ENCODE measurements at places on chromosomes 3 and 15.

DNA sequence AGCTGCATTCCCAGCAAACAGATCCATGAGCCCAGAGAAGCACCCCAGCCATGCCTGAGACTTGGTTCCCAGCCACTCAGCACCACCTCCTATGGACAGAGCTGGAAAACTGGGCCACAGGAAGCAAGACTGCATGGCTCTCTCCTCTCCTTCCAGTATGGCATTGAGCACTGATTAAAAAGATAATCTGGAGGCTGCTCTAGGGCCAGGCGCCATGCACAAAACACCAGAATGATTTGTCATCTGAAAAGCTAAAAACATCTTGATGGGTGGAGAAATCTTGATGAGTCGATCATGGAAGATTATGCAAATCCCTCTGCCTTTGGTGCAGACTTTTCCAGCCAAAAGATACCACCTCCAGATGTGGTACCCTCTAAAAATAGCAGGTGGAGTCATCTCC is 62.7 kb upstream of the MRPS22 start:
- no peak for DNase-seq

- no peak for DNase-seq
Measured at GRCh38 chr3:24185738-24186384, 240.8 kb downstream of the NR1D2 start.

GRCh38 chr3:130601442-130601971 is 84.5 kb downstream of the COL6A6 start:
- DNase-seq: no peak

- no peak for DNase-seq
Measured at GRCh38 chr3:180615954-180616353, 14.0 kb downstream of the TTC14 start.

- DNase-seq: no peak
Measured at GRCh38 chr15:27249046-27249759, 278.2 kb downstream of the GABRG3 start.

GRCh38 chr3:156554515-156554841 is 439 bp downstream of the SSR3 start:
- no peak for DNase-seq

- DNase-seq: no peak
Measured at GRCh38 chr3:106277731-106278130, 408.9 kb upstream of the CBLB start.

DNA sequence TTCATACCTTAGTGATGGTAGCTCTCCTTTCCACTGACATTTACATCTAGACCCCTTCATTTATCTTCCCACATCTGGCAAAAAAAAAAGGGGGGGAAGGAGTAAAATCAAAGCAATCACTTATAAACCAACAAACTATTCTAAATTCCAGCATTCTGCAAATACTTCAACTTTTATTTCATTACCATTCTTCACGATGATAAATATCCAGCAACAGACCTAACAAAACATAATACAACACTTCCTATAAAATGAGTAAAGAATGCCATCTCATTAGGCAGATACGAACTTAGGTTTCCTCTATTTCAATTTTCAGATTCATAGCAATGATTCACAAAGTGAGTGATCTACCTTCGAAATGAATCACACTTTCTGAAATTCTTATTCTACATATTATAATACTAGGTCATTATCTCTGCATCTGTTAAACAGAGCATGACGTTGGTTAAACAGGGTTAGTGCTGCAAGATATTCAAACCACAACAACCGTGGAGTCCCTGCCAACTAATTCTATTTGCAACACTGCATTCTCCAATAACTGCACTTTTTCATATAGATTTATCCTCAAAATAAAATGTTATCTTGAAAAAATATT is at the start of gene LRRFIP2:
Gene LRRFIP2 (minus strand): TSS at position 51 of the 595 bp plus-strand sequence. CDS start 25,599 bp downstream, outside the sequence.
- no peak for DNase-seq

- no peak for DNase-seq
Measured at GRCh38 chr3:124318014-124318413, 326.1 kb upstream of the ROPN1 start.

DNA sequence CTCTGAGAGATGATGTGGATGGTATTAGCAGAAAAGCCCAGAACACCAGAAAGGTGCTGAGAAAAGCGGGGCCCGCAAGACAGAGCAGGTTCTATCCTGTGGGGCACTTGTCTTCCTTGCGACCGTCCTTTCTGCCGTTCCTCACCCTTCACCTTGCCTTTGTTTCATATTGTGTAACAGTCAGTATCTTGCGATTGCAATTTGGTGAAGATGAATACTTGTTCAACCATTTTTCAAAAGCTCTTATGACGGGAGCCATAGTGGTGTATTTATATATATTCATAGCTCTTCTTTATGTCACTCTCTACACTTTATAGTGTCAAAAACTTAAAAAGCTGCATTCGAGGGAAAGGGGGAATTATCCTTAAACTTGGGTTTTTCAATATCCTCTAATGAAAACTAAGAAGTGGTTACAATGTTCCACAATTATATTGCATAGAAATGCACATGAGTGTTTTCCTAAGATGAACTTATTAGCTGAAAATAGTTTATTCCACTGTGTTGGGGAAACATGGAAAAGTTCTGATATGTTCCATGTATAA is 797 bp downstream of the MAP3K13 start:
- no peak for DNase-seq

DNA sequence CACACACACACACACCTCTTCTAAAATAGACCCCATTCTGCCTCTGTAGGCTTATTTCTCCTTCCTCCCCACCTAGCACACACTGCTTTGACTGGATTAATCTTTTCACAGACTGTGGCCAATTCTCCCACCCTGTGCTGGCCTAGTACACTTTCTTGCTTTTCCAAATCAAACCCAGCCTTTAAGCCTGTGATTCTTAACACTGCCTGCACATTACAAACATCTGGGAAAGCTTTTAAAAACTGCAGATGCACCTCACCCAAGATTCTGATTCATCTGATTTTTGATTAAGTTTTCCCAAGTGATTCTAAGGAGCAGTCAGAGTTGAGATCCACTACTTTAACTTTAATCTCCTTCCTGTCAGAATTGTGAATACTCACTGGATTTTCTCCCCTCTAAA is 12.8 kb downstream of the CSNK1G1 start:
- DNase-seq: no peak

DNA sequence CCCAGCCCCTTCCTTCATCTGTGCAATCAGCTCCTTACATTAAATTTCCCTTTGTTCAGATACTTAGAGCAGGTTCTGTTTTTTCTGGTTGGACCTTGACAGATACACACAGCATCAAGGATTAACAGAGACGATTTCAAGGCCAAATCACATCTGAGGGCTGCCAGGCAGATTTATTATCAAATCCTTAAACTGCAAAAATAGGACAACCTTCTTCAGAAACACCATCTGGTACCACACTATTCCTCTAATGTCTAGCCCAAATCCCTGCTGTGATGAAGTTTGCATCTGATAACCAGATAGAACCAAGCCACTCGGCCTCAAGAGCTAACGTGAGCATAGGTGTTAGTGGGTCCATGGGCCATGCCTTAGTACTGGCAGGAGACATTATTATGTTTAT is 250.7 kb upstream of the PROK2 start:
- DNase-seq: no peak

GRCh38 chr3:136626493-136626892 is 125.7 kb downstream of the STAG1 start:
- DNase-seq: no peak

GRCh38 chr15:38721568-38721945 is 156.9 kb upstream of the RASGRP1 start:
- DNase-seq: no peak

DNA sequence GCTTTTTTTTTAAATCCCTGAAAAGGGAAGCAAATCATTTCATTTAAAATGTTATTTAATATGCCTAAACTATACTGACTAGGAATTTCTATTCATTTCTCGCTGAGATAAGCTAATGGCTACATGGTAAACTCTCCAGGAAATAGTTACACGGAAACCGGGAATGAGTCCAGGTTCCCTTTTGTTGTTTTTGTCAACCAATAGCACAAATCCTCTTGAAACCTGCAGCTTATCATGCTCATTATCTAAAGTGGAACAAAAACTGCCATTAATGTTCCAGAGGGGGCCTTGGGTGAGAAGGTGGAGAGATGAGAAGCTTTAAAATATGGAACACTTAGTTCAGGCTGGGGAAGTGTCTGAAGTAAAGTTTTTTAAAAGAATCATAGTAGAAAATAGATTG is 113.5 kb upstream of the ALCAM start:
- no peak for DNase-seq

DNA sequence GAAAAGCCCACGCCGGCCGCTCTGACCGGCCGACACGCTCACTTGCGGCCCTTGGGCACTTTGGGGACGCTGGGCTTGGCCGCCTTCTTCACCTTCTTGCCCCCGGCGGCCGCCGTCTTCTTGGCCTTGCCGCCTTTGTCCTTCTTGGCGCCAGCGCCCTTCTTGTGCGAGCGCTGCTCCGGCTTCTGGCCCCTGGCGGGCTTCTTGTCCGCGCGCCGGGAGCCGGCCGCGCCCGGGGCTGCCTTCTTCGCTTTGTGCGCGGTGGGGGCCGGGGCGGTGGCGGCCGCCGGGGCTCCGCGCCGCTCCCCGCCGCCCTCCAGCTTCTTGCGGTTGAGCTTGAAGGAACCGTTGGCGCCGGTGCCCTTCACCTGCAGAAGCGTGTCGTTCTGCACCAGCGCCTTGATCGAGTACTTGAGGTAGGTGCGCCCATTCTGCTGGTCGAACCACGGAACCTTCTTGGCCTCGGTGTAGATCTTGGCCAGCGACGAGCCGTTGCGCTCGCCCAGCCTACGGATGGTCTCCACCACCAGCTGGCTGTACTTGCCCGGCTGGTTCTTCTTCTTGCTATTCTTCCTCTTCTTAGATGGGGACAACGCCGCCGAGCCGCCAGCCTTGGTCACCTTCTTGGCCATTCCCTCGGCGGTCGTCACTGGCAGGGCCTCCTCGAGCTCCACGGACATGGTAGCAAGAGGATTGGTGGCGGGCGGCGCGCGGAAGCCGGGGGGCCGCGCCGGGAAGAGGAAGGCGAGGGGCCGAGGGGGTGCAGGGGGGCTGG is 36.7 kb downstream of the HMCES start:
- DNase-seq: no peak
